NAMALWA (cell line): ENCODE measurements at places on chromosomes 2 and 18.
A peak's percentile ranks its signal among the peaks of the same experiment; 100 is the strongest.

- DNase-seq = no peak
These were observed 106.4 kb downstream of the VAPA start for GRCh38 chr18:10020171-10020570.

GRCh38 chr2:190050001-190050400, 12.5 kb downstream of the MSTN start:
- no peak for DNase-seq

GRCh38 chr2:152716805-152717227, 445 bp downstream of the PRPF40A start:
- peak; percentile 71 for DNase-seq

- DNase-seq = no peak
These were observed 19.5 kb downstream of the BCL2 start for GRCh38 chr18:63299837-63300745.

DNA sequence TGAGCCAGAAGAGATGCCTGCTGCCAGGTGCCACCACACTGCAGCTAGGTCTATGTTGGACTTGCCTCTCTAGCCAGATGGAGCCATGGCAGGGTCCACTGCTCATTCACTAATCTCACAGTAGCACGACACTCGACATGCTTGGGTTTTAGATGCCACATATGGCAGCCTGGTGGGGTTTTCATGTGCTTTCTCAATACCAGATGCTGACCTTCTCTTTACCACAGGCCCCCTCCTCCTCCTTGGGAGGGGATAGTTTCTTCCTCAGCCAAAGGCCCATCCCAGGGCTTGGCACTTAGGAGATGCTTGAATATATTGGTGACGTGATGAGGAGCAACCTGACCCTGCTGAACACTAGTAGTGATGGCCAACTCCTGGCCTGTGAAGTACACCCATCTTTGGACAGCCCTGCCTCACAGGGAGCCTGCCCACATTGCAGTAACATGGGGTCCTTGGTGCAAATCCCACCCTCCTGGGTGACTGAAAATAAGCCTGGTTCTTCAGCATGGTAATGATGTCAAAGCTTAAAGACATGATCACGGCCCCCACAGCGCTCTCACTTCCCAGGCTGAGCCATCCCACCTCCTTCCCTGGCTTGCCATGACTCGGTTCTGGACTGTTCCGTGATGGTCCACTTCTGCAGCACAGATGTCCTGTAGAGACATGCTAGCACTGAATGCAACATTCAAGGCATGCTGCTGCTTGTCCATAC, 227.5 kb downstream of the SH3RF3 start:
- no peak for DNase-seq

GRCh38 chr2:204298404-204298803, 246.9 kb upstream of the PARD3B start:
- no peak for DNase-seq

DNA sequence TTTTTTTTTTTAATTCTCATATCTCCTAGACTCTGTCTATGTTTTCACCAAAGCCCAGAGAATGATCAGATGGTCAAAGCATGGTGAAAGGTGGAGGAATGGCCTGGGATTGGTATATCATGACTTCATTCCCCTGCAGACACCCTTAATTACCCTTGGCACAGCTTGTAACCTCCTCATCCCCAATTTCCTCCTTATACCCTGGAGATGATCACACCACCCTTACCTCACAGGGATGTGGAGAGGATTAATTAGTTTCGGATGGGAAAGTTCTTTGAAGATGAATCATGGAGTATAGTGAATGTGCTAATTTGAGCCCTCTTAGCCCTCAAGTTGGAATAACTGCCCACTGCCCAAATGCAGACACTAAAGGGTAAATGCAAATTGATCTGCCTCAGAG, 138.0 kb upstream of the LYPD6 start:
- no peak for DNase-seq

DNA sequence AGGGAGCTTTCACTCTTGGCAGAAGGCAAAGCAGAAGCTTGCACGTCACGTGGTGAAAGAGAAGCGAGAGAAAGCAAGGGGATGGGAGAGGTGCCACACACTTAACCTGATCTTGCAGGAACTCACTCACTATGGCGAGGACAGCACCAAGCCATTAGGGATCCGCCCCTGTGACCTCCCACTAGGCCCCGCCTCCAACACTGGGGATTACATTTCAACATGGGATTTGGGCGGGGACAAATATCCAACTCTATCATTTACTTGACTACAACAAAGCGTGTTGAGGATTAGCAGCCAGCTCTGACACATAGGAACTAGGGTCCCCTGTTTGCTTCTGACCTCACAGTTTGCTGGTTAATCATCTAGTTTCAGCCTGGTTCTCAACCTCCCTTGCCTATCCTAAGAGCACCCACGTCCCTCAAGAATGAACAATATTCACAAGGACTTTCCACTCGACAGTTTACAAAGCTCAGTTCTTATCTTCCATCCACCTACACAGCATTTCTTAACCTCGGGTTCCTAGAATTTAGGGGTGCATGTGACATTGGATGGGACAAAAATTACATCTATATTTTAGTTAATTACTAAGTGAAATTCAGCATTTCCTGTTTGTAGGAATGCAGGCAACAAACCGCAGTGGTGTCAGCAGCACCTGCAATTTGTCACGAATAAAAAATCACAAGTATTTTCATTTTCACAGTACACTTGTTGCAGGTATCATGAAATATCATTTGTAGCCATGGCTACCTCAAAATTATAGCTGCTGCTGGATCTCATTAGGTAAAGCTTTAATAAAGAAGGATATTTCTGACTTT, 36.0 kb downstream of the LBH start:
- no peak for DNase-seq

DNA sequence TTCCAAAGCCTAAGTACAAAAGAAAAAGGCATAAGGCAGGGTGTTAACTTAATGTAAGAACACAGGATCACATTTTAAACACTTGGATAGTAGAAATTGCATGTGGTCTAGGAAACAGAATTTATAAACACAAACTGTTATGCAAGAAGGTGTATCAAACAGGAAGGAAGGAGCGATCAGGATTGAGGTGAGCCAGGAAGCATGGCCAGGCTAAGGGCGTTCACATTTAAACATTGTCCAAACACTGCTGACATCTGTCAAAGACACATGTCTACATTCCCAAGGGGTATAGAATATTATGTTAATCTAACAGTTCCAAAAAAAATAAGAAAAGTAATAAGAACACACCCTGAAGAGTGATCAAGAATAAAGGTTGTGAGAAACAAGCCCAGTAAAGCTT, 71.3 kb downstream of the CCDC141 start:
- no peak for DNase-seq

DNA sequence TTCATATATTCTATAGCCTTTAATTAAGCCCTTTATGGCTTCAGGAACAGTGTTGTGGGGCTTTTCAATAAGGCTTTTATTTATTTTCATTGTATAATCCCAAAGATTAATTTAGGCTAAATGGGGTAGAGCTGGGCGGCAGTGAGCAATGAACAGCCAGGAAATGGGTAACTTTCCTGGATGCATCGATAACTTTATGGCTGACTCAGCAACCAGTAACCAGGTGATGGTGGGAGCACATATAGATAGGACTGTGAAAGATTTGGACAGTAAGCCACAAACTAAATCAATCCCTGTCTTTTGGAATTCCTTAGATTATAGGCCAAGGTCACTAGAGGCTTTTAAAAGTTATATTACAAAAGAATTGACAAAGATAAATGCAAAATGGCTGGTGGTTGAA, 1260.6 kb upstream of the CELF4 start:
- no peak for DNase-seq

DNA sequence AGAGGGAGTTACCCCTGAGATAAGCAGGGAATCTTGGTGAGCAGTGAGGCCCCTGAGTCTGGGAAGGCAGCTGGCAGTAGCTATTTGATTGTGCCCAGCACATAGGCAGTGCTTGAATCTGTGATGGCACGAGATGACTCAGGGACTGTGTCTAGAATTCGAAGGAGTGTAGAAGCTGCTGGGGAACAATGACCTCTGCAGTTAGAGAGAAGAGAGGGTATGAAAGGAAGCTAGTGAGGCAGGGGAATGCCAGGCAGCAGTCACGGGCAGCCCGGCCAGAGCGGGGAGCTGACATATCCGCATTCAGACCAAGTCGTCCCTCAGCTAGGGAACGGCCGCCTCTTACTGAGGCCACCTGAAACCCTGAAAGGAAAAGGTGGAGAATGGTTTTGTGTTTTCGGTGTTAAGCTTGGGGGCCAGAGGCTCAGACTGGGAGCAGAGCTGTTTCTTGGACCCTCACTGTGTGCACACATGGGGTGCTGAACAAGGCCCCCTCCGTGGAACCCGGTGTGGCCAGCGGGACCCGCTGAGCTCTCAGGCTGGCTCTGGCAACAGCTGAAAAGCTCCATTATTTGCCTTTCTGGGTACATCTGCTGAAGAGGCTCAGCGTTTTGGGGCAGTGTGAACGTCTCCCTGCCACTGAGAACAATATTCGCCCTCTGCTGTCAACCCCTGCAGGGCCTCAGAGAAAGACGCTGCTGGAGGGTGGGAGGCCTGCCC, 32.9 kb downstream of the ARHGEF4 start:
- DNase-seq = no peak

GRCh38 chr18:26436176-26437051, 111.9 kb downstream of the KCTD1 start:
- DNase-seq = no peak

GRCh38 chr2:23523373-23524260, 138.6 kb downstream of the KLHL29 start:
- DNase-seq = no peak

GRCh38 chr2:101355401-101356054, 31.8 kb downstream of the CREG2 start:
- DNase-seq = no peak

DNA sequence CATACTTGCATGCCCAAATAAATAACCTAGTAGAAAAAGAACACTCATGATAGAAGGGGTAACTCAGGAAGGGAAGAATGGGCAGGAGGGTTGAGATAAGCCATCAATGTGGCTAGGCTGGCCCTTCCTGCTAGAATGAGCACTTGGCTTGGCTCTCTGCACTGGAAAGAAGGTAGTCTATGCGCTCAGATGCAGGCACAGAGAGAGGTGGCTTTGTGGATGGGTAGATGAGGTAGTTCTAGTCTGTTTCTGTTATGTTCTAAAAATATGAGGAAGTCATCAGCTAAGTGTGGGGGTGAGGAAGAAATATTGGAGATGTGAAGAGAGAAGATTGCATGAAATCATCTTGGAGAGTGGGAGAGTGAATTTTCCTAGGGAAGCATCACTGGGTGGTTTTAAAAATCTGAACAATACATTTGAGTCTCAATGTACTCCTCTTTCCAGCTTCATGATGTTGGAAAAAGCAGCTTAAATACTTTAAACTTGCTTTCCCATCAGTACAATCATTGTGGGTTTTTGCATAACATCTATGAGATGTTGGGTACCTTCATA, 357.1 kb downstream of the CNTNAP5 start:
- DNase-seq = no peak

GRCh38 chr18:59616501-59616900, 80.7 kb downstream of the CCBE1 start:
- DNase-seq = no peak

- DNase-seq = no peak
These were observed 85.7 kb downstream of the ACTR2 start for GRCh38 chr2:65313126-65313953.

DNA sequence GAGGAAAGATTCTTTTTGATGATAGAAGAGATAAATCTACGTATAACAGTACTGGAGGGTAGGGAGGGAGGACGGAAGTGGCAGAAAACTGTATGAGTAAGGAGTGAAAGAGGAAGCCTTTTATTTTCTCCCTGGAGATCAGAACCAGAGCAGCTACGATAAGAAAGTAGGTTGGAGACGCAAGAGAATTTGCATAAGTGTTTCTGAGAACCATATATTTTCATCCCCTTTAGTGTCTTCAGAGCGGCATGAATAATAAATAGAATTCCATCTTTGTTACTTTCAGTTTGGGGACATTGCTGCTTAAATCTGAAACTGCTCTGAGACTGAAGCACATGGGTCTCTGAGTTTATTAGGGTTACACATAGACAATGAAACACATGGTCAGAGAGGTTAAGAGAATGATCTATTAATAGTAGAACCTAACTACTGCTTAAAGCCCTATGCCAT, 230.2 kb upstream of the TNP1 start:
- peak; percentile 47 for DNase-seq

- DNase-seq = peak; percentile 3
These were observed 199.6 kb downstream of the HRH4 start for GRCh38 chr18:24659827-24660720.

- DNase-seq = no peak
These were observed 157.2 kb upstream of the CAPN13 start for GRCh38 chr2:30964334-30965005.

DNA sequence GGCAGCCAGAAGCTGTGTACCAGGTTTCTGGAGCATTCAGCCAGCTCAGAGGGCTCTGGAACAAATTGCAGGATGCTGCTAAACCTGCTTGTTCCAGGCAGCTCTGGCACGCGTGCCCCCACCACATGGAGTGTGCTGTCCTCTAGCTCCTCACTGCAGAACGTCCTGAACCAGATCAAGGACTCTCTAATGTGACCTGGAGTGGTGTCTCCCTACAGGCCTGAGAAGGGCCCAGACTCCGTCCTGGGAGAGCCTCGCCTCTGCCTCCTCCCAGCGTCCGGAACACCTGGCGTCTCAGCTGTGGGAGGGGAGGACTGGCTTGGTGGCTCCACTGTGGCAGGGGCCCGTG, 115.6 kb upstream of the GPC1 start:
- DNase-seq = no peak

DNA sequence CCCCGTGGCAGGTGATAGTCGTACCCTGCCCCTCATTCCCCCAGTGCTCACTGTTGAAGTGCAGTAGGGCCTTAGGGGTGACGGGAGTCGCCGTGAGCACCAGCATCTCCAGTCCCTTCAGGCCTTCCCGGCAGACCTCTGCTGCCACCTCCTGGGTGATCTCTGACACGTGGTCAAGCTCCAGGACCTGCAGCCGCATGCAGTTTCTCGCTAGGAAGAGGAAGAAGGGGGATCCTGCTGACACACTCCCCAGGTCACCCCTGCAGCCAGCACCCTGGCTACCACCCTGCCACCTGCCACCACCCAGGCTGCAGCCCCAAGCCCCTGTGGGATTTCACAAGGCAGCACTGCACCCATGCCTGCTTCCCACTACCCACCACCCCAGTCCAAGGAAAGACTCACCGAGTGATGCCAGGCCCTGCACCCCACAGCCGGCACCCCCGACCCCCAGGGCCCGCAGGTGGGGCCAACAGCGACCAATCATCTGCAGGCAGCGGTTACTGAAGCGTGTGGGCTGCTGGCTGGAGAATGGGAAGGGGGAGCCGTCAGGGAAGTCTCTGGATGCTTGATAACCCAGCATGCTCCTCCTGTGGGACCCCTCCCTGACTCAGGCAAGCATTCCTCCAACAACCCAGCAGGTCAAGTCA, 23.8 kb downstream of the FBXO41 start:
- DNase-seq = peak; percentile 38

GRCh38 chr2:193810533-193810932, 1615.8 kb upstream of the TMEFF2 start:
- DNase-seq = no peak

- peak; percentile 68 for DNase-seq
These were observed 7.9 kb downstream of the NEDD4L start for GRCh38 chr18:58051765-58052460.

- no peak for DNase-seq
These were observed 431.6 kb downstream of the MEIS1 start for GRCh38 chr2:66866331-66867062.
